ENCODE measurements at places on chromosomes 2 and 18. TPM values are rescaled to one million over a fixed set of nuclear protein-coding genes. Genes with fewer than 3 reads are reported as not detected.

Gene B4GALT6
- total RNA-seq, result 5.0 TPM

Gene EVX2
- not detected for total RNA-seq

Gene GTF2A1L
- total RNA-seq, result not detected

Gene ANKRD36
- 41.3 TPM for total RNA-seq

Gene KLHL30
- total RNA-seq, result 0.08 TPM

Gene CHRNG
- total RNA-seq, result not detected

Gene DSC1
- not detected for total RNA-seq

Gene TRMT61B
- 14.2 TPM for total RNA-seq

Gene SOX11
- not detected for total RNA-seq

Gene APOB
- 2.5 TPM for total RNA-seq

Gene IAH1
- total RNA-seq, result 55.6 TPM

Gene PJVK
- 3.8 TPM for total RNA-seq

Gene VSNL1
- 5.7 TPM for total RNA-seq

Gene DNAJC5G
- not detected for total RNA-seq

Gene BABAM2
- 36.4 TPM for total RNA-seq

Gene STK11IP
- 43.6 TPM for total RNA-seq

Gene CFAP210
- total RNA-seq, result 1.9 TPM

Gene FSHR
- total RNA-seq, result 0.35 TPM

Gene ARHGEF33
- 3.4 TPM for total RNA-seq

Gene TRABD2A
- total RNA-seq, result 12.2 TPM

Gene MC5R
- total RNA-seq, result not detected

Gene RBKS
- 3.7 TPM for total RNA-seq

Gene DES
- 1,061 TPM for total RNA-seq

Gene NEU2
- not detected for total RNA-seq

Gene LYPD6B
- not detected for total RNA-seq

Gene GDF7
- 0.48 TPM for total RNA-seq

Gene UGT1A5
- not detected for total RNA-seq

Measured in ovary (tissue), 10 donors.